T-helper 2 cell (primary cell): ENCODE measurements at places on chromosomes 2 and 18.

DNA sequence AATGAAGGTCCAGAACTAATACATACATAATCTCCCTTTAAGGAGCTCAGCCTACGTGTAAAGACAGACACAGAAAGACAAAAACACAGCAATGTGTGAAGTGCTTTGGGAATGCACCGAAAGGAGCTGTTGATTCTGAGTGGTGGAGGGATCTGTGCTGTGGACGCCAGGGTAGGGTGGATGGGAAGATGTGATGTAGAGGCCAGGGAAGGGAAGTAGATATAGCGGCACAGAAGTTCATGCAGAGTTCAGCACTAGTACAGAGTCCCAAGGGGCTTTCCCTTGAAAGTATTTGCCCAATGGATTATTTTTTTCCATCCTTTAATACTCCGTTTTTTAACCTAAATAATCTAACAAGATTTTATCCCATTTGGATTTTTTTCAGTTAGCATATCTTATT, 32.1 kb upstream of the DOCK10 start:
- no peak for DNase-seq

DNA sequence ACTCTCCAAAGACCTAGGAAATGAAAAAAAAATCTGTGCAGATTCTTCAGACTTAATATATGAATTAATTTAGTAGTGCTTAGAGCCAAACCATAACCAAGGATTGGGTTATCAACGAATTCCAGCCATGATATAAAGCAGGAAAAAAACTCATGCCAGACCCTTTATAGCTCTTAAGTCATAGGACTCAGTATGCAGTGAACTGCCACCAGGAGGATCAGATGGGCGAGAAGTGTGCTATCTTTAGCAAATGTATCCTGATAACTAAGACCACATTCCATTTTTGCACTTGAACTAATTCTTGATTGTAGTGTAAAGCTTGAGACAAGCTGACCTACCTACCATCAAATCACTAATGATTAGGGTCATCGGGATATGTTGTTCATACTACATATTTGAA, 178.1 kb downstream of the IKZF2 start:
- DNase-seq: no peak

- no peak for DNase-seq
These were observed 43.0 kb upstream of the HNMT start for GRCh38 chr2:137921105-137921880.

DNA sequence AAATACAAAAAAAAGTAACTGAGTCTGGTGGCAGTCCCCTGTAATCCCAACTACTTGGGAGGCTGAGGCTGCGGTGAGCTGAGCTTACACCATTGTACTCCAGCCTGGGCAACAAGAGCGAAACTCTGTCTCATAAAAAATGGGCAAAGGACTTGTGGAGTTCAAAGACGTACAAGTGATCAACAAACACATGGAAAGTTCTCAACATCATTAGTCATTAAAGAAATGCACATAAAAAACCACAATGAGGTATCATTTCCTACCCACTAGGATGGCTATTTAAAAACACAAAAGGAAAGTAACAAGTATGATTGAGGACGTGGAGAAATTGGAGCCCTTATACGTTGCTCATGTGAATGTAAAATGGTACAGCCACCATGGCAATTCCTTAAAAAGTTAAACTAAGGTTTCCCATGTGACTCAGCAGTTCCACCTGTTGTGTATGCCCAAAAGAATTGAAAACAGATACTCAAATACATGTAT, 52.3 kb downstream of the RAB10 start:
- DNase-seq: no peak

DNA sequence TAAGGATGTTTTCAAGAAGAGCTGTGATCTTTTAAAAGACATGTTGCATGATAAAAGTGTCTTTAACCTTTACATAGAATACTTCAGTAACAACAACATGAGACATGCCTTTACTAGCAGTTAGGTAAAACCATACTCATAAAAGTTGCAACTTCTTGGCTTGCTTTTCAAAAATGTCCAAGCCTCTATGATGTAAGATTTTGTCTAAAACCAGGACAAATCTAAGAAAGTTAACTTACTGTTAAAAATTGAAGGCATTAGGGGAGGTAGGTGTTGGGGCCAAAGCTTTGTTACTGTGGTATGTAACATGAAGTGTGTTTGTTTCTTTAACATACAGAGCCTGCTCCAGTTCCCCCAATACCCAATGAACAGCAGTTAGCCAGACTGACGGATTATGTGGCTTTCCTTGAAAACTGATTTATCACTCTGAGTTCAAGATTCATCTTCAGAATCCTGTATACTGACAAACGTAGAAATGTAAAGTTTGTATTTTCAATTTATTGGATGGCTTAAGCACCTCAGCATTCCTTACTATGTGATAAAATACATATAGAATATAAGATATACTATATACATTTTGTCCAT, 11.7 kb downstream of the COPS8 start:
- DNase-seq: no peak

- no peak for DNase-seq
These were observed 141.6 kb upstream of the CYP1B1 start for GRCh38 chr2:38217401-38218188.
